ENCODE measurements at places on chromosomes 6 and 20.

DNA sequence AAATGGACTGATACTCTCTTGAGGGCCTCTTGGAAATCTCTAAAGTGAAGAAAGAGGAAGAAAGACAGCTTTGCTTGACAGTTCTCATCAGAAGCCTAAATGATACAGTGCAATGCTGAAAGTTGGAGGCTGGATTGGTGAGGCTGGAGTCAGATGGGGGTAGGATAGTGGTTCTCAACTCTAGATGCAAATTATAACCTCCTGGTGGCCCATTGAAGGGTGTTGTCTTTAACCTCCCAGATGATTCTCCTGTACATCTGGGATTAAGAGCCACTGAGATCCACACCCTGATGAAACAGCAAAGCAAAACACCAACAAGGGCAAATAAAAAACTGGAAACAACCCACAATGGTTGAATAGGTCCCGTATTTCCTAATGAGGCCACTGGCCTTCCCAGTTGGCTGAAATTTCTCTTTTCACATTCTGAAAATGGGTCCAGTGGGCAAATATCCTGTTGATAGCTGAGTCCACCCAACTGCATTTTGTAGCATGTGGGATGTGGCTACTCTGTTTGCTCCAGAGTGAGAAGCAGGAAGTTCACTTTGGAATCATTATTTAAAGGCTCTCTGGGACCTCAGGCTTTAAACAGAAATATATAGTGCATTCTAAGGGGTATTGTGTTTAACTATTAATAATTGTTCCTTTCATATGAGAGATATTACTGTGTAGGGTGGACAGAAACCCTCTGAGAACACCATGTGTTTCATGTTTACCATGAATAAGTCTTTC, 208.1 kb downstream of the SOX4 start:
- no peaks in the 10 kb centered on the region for H3K4me1 ChIP-seq
- H3K27ac ChIP-seq: no peak overlapping the region
- no peak for DNase-seq
- no peaks in the 10 kb centered on the region for H3K27me3 ChIP-seq
- H3K4me3 ChIP-seq: no peak overlapping the region

DNA sequence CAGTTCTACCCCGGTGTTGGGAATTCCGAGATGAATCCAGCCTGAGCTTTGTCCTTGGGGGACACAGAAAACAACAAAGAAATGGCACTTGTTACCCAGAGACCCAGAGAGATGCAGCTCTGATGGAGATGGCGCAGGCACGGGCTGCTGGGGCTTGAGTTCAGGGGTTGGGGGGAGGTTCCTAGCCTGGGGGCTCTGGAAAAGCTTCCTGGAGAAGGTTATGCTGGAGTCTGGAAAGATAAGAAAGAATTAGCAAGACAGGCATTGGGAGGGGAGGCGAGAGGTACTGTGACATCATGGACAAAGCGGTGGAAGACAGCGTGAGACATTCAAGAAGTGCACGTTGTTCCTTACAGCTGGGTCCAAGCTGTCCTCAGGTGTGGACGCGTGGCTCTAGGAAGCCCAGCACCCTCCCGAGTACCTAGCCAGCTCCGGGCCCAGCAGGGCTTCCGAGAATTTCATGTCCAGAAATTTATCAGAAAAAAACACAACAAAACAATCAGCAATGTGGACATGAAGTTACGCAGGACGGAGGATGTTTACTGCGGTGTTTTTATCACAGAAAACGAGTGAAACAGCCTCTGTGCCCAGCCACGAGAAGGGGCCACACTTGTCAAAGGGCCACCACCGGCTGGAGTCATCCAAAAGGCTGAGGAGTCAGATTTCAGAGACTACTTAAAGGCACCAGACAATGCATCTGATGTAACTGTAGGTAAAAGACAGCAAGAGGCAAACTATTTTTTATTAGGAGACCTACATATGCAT, 39.5 kb downstream of the C20orf203 start:
- DNase-seq: peak; percentile 42
- no peaks in the 10 kb centered on the region for H3K36me3 ChIP-seq
- peaks cover 14% of the 10 kb centered on the region for H3K27me3 ChIP-seq
- peaks cover 8% of the 10 kb centered on the region for H3K4me1 ChIP-seq

- H3K27ac ChIP-seq: no peak overlapping the region
- no peaks in the 10 kb centered on the region for H3K36me3 ChIP-seq
- peak; percentile 38 for DNase-seq
- H3K27me3 ChIP-seq: no peaks in the 10 kb centered on the region
Measured at GRCh38 chr6:170207586-170208181, 83.2 kb downstream of the DLL1 start.

DNA sequence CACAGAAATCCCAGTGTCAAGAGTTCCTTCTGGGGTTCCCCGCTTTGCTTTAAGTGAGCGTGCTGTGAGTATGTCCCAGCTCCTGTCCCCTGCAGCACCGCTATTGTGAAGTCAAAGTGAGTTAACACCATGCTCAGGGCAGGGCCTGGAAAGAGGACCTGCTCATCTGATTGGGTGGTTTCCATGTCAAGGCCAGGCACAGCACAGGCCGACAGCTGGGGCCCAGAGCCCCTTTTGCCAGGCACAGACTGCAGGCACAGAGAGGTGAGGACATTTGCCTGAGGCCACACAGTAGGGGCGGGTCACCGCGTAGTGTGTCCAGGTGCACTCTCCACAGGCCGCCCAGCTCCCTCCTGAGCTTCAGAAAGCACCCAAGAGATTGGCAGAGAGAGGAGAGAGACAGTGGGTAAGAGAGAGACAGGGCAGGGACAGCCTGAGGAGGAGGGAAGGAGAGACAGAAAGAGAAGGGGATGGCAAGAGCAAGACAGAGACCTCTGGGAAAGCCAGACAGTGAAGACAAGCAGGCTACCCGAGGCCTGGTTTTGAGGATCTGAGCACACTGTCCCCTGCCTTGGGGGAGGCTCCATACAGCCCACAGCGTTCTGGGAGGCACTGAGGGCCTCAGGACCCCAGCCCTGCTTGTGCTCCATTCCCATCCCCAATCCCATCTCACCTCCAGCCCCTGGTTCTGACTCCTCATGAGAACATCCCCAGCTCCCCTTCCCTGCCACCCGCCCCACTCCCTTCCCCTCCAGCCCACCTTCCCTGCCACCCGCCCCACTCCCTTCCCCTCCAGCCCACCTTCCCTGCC, 6.5 kb upstream of the BPIFB1 start:
- H3K36me3 ChIP-seq: no peaks in the 10 kb centered on the region
- DNase-seq: no peak
- no peak overlapping the region for H3K27ac ChIP-seq
- H3K4me3 ChIP-seq: no peak overlapping the region

DNA sequence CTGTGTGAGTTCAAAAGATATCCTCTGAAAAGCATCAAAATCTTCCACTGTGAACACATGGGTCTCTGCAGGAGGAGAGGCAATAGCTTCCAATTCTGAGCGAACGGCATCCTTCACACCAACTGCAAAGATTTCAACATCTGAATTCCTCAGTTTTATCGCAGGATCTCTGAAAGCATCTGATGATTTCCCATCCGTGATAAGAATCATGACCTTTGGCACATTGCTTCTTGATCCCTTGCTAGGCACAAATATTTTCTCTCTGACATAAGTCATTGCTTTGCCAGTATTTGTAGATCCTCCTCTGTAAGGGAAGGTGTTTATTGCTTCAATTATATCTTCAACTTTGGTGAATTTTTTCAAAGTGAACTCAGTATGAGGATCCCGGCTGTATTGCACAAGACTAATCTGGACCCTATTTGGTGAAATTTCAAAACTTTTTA, 22.7 kb downstream of the COL12A1 start:
- H3K4me1 ChIP-seq: peaks cover 21% of the 10 kb centered on the region
- H3K27me3 ChIP-seq: no peaks in the 10 kb centered on the region
- peaks cover 80% of the 10 kb centered on the region for H3K36me3 ChIP-seq
- H3K27ac ChIP-seq: peak overlapping the region; percentile 19
- DNase-seq: peak; percentile 14

DNA sequence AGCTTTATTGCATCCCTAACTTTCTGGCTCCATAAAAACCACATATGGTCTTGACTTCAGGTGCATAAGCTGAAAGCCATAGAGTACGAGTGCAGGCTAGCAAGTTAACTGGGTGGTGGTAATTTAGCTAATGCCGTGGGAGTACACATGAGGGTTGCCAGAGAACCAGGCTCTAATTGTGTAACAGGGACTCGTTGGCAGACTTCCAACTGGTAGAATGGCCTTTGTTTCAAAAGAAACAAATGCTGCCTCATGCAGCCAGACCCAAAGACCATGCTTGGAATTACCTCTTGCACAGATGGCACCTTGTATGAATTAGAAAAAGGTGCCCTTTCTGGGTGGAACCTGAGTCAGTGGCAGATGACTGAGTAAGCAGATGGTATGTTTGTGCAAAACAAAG, 73.2 kb downstream of the LY86 start:
- no peaks in the 10 kb centered on the region for H3K4me1 ChIP-seq
- H3K4me3 ChIP-seq: no peak overlapping the region

Data from osteoblast (primary cell).